NCI-H748 treated with DMSO at 0.1 percent for 48 hours (cell line): ENCODE measurements at places on chromosomes 2 and 18.

- DNase-seq = no peak
These were observed 14.9 kb upstream of the TMEM18 start for GRCh38 chr2:691821-692761.

DNA sequence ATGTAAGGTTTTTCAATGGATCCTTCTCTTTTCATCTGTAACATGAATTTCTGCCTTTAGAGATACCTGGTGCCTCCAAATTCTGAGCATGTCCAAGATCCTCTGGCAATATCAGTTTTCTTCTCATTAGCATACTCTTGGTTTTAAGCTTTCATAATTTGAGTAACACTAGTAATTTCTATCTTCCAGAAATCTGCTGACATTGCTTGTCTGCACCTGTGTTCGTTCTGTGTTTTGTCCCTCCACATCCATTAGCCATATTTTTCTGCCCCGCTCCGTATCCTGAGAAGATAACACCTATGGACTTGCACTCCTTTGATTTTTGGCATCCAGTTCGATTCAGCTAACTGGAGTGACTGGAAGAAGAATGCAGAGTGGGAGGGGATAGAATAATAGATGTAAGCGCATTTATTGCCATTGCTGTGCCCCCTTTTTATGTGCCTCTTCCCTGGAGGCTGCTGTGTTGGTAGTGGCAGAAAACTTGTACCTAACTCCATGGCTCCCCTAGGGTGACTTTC, 32.3 kb upstream of the ITSN2 start:
- DNase-seq = no peak

GRCh38 chr2:96501886-96502810, 3.0 kb downstream of the NEURL3 start:
- DNase-seq = no peak

DNA sequence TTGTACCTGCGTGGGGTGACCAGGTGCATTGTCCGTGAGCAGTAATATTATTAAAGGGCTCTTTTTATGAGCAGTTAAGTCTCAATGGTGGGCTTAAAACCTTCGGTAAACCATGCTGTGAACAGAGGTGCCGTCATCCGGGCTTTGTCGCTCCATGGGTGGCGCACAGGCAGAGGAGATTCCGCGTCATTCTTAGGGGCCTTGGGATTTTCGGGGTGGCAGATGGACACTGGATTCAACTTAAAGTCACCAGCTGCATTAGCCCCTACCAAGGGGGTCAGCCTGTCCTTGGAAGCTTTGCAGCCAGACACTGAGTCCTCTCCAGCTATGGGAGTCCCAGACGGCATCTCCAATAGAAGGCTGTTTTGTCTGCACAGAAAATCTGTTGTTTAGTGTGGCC, 107.7 kb downstream of the NFATC1 start:
- DNase-seq = no peak

DNA sequence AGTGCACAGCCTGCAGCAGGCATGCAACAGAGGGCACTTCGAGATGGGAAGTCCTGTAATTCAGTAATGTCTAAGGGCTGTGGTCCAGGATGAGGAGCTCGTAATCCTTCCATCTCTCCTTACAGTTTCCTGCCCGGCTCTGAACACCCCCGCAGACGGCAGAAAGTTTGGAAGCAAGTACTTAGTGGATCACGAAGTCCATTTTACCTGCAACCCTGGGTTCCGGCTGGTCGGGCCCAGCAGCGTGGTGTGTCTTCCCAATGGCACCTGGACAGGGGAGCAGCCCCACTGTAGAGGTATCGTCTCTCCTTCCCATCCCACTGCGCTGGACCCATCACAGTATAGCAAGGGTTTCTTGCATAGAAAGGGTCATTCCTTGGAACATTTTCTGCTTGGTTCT, 26.7 kb downstream of the FBLN7 start:
- no peak for DNase-seq

- no peak for DNase-seq
These were observed 8.0 kb downstream of the GALNT1 start for GRCh38 chr18:35589546-35589945.

- DNase-seq = no peak
These were observed 119.0 kb upstream of the CDH7 start for GRCh38 chr18:65631766-65632165.

GRCh38 chr18:46158499-46158898, 54.3 kb downstream of the HAUS1 start:
- DNase-seq = no peak

GRCh38 chr18:13371689-13372418, 153.3 kb downstream of the LDLRAD4 start:
- no peak for DNase-seq
